ENCODE measurements at places on chromosomes 5 and 9. TPM values are rescaled to one million over a fixed set of nuclear protein-coding genes. Genes with fewer than 3 reads are reported as not detected.
A peak's percentile ranks its signal among the peaks of the same experiment; 100 is the strongest.

Gene PCDHA9
- 0.22 TPM for total RNA-seq

DNA sequence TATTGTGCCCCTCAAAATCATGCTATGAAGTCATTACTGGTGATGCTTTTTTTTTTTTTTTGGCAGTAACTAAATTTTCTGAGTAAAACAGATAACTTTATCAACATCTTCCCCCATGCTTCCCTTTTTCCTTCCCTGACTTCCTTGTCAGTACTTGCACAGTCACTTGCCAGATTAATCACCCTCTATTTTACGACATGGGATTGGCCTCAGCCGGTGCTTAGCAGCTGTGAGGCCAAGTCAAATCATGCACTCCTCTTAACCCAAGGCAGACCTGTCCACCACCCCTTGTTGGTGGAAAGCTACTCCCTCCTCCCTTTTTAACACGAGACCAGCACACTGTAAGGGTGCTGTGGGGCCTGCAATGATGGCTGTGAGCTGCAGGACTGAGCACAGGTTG lies 118.0 kb upstream of the OTULINL start:
- H3K4me3 ChIP-seq = no peak overlapping the region
- H3K27ac ChIP-seq = peak overlapping the region; percentile 90
- H3K36me3 ChIP-seq = peaks cover 80% of the 10 kb centered on the region

DNA sequence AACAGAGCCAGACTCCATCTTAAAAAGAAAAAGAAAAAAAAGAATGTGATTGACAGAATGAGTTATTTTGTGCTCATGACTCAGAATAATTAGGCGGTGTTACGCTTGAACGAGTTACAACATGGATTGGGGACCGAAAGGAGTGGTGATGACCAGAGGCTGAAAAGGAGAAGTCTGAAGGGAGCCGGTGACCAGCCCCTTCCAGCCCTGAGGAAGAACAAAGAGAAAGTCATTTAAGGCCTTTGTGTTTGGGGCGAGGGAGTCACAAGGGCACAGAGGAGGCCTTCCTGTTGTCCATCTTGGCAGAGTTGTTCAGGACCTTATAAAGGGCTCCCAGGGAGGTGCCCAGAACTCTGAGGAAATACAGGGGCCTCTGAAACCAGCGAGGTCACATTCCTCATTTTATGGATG lies 131.6 kb downstream of the GOLPH3 start:
- H3K4me1 ChIP-seq = peaks cover 17% of the 10 kb centered on the region
- no peak overlapping the region for H3K4me3 ChIP-seq
- H3K27me3 ChIP-seq = no peaks in the 10 kb centered on the region
- H3K36me3 ChIP-seq = no peaks in the 10 kb centered on the region
- no peak for DNase-seq

DNA sequence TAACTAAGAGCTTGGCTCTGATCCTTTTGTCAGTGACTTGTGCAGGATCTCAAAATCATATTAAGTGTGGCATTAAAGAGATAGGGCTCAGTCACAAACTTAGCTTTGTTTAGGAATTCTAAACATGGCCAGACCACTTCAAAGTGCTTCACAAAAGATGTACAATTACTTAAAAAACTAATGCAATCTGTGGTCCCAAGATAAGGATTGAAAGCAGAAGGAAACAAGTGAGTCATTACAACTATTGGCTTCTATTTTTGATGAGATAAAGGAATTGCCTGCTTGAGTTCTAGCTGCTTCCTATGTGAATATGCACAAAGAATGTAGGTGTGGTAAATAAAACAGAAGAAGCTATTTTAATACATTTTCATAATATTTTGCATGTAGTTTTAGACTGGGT lies 44.9 kb upstream of the SLC12A2 start:
- no peaks in the 10 kb centered on the region for H3K27me3 ChIP-seq
- peak overlapping the region; percentile 79 for H3K27ac ChIP-seq

- no peak for DNase-seq
- H3K27ac ChIP-seq = no peak overlapping the region
- H3K36me3 ChIP-seq = peaks cover 11% of the 10 kb centered on the region
- H3K4me1 ChIP-seq = peaks cover 15% of the 10 kb centered on the region
- H3K4me3 ChIP-seq = no peak overlapping the region
Measured at GRCh38 chr9:98773721-98774120, 22.6 kb downstream of the ANKS6 start.

- H3K27ac ChIP-seq = no peak overlapping the region
- H3K36me3 ChIP-seq = no peaks in the 10 kb centered on the region
- no peak for DNase-seq
- H3K27me3 ChIP-seq = no peaks in the 10 kb centered on the region
- peaks cover 8% of the 10 kb centered on the region for H3K4me1 ChIP-seq
Measured at GRCh38 chr9:129038109-129038852, 1.9 kb downstream of the MIGA2 start.

- H3K4me3 ChIP-seq = no peak overlapping the region
- peak overlapping the region; percentile 90 for H3K27ac ChIP-seq
- peak; percentile 92 for DNase-seq
- peaks cover 52% of the 10 kb centered on the region for H3K4me1 ChIP-seq
- H3K36me3 ChIP-seq = no peaks in the 10 kb centered on the region
- H3K27me3 ChIP-seq = no peaks in the 10 kb centered on the region
Measured at GRCh38 chr9:79023134-79023580, 548.6 kb upstream of the TLE4 start.

DNA sequence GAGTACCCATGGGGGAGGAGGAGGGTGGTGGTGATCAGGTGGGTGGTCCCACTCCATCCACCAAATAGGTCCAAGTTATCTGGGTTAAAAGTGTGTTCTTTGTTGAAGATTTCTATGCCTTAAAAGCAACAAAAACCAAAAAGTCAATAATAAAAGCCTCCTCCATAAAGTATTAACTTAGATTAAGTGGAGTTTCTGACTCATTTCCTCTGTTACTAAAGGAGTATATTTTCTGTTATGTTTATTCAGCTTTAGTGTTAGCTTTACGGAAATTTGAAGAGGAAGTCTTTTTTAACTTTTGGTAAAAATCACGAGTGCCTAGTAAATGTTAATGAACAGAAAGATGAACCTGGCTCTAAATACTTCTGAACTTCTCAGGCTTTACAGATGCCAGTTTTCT lies 17.8 kb downstream of the FBXO38 start:
- H3K4me1 ChIP-seq = peaks cover 44% of the 10 kb centered on the region
- peaks cover 62% of the 10 kb centered on the region for H3K36me3 ChIP-seq
- H3K4me3 ChIP-seq = no peak overlapping the region
- DNase-seq = peak; percentile 66
- no peaks in the 10 kb centered on the region for H3K27me3 ChIP-seq

GRCh38 chr5:130706696-130707095 lies 458.4 kb downstream of the HINT1 start:
- H3K27me3 ChIP-seq = no peaks in the 10 kb centered on the region
- H3K36me3 ChIP-seq = no peaks in the 10 kb centered on the region
